HAP-1 (cell line): ENCODE measurements at places on chromosomes 16 and 17.

GRCh38 chr16:56120447-56121155 is 70.7 kb upstream of the GNAO1 start:
- DNase-seq: no peak

DNA sequence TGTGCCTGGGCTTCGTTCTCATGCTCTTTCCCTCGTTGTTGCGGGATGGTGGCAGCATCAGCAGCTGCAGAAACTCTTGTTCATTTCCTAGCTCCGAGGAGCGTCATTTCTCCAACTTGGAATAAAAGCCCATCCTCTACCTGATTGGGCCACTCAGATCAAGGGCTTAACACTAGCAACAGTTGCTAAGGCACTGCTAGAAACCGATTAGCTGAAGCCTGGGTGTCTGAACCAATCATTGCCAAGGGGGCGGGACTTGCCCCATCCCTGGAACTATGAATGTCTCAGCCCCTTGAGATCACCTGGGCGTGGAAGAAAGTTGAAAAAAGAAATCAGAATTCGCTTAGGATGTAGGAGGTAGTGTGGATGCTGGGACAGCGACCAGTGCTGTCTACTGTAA is 145.3 kb downstream of the FOXL1 start:
- DNase-seq: no peak

- DNase-seq: no peak
Measured at GRCh38 chr16:11719171-11719570, 23.5 kb downstream of the TXNDC11 start.

DNA sequence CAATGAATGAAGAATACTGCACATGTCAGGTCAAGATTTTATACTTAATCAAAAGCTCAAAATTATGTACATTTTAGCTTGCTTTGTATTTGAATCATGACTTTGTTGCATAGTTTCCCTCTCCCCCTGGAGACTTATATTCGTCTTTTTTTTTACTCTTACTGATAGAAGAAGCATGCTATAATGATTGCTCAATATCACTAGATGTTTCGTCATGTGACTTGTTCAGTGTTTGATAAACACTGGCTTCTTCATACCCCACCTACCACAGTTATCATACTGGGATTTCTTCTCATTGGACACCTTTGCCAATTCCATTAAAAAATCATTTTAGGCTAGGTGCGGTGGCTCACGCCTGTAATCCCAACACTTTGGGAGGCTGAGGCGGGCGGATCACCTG is 148.7 kb downstream of the FTO start:
- no peak for DNase-seq

GRCh38 chr17:3923466-3924190 is 7.4 kb upstream of the P2RX1 start:
- DNase-seq: no peak

- no peak for DNase-seq
Measured at GRCh38 chr16:53257001-53257400, 177.3 kb upstream of the RBL2 start.

GRCh38 chr16:4347010-4347409 is 4.1 kb downstream of the PAM16 start:
- no peak for DNase-seq

- DNase-seq: no peak
Measured at GRCh38 chr17:1073241-1073962, 76.5 kb downstream of the TIMM22 start.

- no peak for DNase-seq
Measured at GRCh38 chr16:20637247-20637646, 60.2 kb downstream of the ACSM1 start.

DNA sequence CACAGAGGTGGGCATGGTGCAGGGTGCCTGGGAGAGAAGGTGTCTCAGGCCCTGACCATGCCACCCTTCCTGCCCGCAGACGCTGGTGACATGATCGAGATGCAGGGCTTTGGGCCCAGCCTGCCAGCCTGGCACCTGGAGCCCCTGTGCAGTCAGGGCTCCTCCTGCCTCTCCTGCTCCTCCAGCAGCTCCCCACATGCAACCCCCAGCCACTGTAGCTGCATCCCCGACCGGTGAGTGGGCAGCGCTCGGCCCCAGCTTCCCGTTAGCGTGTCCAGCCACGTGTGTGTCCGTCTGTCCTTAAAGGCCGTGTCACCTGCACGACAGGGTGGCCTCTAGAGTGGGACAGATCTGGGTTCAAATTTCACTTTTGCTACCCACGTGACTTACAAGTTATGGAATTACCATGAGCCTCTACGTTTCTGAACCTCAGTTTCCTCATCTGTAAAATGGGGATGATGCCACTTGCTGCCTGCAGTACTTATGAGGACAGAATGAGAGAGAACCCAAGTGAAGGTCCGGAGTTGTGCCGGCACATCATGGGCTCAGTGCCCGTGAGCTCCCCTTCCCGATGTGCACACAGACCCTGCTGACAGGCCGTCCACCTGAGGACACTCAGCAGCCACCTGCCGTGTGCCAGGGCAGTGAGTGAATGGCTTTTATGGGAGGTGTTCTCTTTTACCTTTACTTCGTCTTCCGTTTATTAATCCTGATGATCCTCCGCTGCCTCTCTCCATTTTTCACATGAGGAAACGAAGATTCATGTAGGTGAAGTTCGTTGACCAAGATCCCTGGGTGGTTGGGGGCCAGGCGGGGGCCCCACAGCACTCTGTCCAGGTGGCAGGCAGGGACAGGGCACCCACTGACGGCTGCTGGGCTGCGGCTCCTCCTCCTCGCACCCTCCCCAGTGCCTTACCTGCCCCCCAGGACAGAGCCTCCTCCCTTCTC is 29.4 kb downstream of the MNT start:
- DNase-seq: no peak

GRCh38 chr17:79255456-79255855 is 180.8 kb downstream of the ENGASE start:
- no peak for DNase-seq

DNA sequence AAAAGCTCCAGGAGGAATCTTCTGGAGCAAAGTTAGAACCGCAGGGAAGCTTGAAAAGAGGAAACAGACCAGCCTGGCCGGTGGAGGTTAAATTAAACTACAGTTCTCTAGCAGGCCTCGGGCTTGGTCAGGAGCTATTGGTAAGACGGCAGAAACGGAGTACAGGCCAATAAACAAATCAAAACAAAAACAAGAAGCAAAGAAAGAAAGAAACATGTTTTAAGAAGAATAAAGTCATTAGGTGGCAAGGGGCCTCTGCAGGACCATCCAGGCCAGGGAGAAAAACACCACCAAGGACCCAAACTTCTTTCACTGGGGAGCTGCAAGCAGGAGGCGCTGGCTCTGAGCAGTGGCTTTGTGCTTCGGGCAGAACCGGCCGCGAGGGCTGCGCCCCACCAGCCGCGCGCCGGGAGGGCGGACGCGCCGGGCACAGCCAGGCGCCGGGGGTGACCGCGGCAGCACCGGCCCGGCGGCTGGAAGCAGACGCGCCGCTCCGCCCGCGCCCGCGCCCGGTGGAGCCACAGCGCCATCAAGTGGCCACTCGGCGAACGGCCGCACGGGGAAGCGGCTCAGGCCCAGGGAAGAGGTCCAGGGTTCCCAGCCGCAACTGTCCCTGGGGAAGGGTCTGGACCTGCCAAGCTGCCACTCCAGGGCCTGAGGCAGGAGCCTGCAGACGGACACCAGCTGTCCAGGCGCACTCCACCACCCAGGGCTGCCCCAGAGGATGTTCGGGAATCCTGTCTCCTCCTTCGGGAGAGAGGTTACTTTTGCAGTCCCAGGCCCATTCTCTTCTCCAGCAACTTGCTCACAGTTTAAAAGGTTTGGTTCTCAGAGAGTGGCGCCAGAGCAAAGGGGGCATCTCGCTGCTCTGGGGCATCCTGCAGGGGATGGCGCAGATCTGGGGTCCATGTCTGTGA is 419.4 kb downstream of the SOX9 start:
- peak; percentile 73 for DNase-seq

DNA sequence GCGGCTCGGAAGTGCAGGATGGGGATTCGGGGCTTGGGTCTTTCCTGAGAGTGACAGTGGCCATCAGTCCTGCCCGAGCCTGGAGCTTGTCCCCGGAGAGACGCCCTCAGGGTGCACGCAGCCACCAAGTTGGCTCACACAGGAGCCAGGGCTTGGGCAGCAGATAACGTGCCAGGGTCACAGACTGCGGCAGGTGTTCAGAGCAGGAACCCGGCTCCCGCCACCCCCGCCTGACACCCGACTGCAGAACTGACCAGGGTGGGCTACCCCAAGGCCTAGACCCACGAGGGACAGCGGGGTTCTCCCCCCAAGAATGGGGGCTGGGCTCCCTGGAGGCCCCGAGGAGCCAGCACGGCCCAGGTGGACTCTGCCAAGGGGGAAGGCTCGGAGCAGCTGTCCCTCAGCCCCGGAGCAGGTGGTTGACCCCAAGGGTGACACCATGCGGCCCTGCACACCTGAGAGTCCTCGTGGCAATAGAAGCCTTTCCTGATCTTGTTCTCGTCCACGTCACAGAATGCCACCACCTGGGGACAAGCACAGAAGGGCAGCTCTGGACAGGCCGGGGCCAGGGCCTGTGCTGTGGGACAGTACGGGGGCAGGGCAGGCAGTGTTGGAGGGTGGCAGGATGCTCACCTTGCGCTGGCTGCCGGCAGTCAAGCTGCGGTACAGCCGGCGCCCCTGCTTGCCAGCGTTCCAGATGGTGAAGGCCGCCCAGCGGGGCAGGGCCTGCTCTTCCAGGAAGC is 117.1 kb upstream of the ZNF750 start:
- no peak for DNase-seq

DNA sequence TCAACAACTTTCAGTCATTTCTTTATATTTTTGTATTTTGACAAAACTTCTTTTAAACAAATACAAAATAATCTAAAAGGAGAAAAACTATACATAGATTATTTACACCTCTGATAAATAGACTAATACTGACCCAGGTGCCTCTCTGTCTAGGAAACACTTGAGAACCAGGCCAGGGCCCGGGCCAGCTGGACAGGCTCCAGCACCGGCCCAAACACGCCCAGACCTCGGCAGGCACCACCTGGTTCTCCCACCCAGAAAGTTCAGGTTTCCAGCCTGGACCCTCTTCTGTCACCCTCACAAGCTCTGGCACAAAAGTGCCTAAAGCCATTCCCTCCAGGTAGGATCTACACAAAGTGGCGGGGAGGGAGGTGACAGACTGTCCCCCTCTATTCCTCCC is 97.0 kb upstream of the DNAH17 start:
- DNase-seq: no peak

DNA sequence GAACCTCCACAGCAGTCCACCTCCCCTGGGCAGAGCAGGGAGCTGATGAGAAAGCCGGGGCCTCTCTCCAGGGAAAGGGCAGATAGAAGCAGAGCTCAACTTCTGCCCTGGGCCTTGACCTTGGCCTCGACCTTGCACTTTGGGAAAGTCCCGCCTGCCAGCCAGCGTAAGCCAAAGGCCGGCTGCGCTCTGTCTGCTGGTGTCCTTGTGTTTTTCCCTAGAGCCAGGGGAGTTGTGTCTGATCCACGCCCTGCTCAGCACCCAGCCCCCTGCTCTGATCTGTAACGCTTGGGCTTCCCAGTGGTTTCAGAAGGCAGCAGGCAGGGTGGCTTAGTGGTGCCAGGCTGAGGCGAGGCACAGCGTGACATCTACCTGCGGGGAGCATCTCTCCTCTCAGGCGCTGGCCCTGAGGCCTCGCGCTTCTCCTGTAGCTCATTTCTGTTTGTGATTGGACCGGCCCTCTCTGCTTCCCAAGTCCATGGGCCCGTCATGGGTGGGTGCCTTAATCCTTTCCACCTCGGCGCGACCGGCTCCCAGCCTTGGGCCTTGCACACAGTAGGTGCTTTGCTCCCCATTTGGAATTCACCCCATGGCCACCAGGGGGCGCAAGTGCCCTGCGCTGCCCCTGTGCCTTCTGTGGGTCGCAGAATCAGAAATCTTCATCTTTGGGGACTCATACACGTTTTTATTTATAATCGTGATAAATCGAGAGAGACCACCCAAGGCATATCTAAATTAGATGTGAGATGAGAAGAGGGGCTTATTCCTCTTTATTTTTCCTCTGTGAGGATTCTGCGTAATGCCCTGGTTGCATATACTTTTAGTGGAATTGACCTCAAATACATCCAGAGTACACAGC is 24.2 kb downstream of the SGSH start:
- no peak for DNase-seq

DNA sequence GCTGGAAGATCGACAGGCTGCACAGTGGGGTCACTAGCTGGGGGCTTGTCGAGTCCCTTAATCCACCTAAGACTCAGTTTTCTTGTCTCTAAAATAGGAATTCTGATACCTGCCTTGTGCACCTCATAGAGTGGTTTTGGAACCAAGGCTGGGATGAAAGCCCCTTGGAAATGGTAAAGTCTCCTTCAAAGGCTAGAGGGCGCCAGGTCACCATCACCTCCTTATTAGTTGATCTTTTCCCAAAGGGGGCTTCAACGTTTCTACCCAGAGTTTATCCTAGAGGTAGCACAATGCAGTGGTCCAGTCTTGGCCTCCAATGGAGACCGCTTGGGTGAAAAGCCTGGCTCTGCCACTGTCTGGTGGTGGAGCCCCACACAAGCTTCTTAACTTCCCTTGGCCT is 158.2 kb downstream of the AIPL1 start:
- no peak for DNase-seq

DNA sequence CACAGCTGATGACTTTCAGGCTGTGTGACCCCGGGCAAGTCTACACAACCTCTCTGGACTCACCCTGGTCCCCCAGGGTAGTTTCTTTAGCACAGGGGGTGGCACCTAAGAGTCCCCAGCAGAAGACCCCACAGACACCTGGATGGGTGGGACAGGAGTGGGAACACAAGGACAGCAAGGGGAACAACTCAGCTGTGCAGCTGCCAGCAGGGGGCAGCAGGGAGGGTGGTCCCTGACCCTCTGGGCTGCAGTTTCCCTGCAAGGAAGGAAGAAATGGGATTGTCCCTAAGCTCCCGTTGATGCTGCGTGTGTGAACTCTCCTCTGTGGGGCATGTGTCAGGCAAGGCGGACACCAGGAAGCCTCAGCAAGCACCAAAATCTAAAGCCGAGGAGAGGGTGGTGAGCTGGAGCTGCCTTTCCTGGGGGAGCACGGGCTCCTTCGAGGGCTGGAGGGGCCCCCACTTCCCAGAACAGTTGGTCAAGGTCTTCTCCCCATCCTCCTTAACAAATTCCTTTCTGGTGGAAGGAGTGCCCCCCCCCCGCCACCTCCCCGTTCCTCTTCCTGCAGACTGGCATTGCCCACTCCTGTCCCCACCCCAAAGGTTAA is 24.1 kb upstream of the CDH5 start:
- DNase-seq: peak; percentile 21

DNA sequence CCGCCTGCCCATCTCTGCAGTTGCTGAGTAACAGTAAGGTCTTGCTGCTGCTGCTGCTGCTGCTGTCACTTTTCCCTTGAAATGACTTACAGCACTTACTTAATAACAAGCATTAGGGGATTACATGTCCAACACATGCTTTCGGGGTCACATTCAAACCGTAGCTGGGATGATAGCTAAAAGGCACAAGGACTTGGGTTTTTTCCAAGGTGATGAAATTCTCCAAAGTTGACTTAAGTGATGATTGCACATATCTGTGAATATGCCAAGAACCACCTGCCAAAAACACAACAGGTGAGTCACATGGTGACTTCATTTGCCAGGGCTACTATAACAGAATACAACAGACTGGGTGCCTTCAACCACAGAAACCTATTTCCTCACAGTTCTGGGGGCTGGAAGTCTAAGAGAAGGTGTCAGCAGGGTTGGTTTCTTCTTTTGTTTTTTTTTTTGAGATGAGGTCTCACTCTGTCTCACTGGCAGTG is 121.9 kb upstream of the TNRC6C start:
- no peak for DNase-seq

- DNase-seq: no peak
Measured at GRCh38 chr17:33322063-33322462, 29.0 kb upstream of the ASIC2 start.

GRCh38 chr17:57577751-57578607 is 167.1 kb downstream of the CCDC182 start:
- DNase-seq: peak; percentile 83
